ENCODE measurements at places on chromosomes 2 and 18.

DNA sequence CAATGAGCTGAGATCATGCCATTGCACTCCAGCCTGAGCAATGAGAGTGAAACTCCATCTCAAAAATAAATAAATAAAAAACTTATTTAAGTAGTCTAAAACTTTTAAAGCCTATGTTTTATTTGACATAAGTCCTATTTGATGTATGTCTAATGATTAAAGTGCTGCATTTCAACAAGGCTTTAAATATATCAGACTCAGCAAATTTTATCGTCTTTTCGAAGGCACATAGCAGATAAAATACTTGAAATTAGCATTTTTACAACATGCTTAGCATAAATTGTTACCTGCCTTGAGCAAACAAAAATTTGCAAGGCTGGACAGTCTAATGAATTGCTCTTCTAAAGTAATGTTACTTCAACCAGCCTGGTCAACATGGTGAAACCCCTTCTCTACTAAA, 85.9 kb downstream of the PRKRA start:
- no peak for DNase-seq

DNA sequence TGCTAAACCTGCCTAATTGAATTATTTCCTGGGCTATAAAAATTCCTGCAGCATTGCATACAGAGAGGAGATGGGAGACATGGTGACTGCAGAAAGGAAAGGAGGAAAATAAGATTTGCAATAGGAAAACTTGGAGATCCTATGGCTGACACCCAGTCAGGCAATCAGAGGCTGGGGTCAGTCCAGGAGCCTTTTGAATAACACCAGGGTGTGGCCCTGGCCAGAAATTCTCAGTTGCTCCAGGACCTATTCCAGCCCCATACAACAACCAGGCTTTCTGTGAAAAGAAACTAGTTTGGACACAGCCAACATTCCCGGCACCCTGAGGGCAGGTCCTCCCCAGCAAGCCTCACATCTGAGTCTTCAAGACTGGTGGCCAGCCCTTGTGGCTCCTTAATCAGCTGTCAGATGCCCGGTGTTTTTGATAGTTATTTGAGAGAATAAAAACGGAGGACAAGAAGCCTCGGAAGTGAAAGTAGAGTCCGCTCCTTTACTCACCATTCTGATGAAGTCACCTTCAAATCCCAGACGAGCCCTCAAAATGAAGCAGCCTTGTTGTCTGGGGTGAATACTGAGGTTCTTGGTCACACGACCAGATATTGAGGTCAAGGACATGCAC, 31.1 kb upstream of the GMCL1 start:
- no peak for DNase-seq

- no peak for DNase-seq
These were observed 6.9 kb downstream of the ALLC start for GRCh38 chr2:3664925-3665324.

- DNase-seq: no peak
These were observed 8.3 kb upstream of the TMEM178A start for GRCh38 chr2:39657287-39657937.

DNA sequence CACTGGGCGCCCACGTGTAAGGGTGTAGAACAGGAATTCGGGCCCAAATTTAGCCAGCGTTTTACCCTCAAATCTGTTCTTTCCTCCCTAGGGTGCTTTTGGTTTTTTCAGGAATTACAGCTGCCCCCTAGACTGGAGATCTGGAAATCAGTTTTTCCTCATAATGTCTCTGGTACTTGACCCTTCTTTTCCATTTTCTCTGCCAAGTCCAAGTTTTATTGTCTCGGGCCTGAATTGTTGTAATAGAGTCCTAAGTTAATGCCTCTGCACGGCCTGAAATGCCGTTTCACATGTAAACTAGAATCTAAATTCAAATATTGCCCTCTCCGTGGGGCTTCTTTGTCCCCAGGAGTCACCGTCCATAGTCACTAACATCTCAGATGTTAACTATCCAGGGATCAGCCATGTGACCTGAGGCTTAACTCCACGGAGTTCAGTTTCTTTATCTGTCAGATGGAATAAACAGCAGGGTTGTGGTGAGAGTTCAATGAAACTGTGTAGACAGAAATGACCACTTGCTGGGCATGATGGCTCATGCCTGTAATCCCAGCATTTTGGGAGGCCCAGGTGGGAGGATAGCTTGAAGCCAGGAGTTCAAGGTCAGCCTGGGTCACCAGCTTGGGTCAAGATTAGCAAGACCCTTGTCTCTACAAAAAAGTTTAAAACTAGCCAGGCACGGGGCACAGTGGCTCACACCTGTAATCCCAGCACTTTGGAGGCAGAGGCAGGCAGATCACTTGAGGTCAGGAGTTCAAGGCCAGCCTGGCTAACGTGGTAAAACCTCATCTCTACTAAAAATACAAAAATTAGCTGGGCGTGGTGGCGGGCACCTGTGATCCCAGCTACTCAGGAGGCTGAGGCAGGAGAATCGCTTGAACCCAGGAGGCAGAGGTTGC, 12.7 kb upstream of the CABLES1 start:
- no peak for DNase-seq

DNA sequence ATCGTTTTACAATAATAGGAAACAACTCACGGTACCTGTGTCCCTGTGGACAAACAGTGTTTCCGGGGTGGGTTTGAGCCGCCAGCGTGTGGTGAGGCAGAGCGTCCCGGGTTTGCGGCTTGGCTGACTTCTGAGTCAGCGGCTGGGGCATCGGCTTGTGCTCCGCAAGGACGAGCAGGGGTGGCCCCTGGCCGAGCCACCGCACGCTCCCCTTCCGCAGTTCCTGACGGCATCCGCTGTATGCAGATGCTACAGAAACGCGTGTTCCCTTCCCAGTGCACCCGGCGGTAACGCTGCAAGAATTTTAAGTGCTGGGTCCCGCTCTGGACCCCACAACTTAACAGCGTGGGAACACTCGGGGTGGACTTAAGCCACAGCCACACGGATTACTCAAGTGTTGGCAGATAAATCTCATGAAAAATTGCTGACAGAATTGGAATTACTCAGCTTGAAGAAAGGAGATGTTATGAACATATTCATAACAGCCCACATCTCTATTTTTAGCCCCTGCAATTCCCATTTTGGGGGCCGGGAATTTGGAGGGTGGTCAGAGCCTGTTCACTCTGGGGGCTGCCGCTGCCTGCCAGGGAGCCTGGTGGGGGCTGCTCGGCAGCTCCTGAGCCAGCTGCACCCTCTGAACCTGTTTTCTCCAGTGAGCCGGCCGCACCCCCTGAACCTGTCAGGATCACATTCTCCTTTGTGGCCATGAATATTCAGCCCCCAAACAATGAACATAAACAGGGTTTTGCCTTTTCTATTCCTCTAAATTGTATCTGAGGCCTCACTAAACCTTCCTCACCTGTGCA, 12.6 kb upstream of the KCNG2 start:
- no peak for DNase-seq

DNA sequence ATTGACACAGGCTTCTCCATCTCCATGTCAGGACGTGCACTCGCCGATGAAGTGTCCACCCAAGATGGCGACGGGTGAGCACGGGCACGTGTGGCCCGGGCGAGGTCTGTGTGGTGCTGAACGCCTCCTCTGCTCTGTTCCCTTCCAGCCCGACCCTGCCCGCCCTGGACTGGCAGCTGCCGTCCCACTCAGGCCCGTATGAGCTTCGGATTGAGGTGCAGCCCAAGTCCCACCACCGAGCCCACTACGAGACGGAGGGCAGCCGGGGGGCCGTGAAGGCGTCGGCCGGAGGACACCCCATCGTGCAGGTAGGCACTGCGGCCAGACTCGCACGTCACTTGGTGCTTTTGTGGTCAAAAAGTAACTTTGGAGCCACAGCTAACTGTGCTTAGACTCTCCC, 37.7 kb downstream of the NFATC1 start:
- DNase-seq: no peak

DNA sequence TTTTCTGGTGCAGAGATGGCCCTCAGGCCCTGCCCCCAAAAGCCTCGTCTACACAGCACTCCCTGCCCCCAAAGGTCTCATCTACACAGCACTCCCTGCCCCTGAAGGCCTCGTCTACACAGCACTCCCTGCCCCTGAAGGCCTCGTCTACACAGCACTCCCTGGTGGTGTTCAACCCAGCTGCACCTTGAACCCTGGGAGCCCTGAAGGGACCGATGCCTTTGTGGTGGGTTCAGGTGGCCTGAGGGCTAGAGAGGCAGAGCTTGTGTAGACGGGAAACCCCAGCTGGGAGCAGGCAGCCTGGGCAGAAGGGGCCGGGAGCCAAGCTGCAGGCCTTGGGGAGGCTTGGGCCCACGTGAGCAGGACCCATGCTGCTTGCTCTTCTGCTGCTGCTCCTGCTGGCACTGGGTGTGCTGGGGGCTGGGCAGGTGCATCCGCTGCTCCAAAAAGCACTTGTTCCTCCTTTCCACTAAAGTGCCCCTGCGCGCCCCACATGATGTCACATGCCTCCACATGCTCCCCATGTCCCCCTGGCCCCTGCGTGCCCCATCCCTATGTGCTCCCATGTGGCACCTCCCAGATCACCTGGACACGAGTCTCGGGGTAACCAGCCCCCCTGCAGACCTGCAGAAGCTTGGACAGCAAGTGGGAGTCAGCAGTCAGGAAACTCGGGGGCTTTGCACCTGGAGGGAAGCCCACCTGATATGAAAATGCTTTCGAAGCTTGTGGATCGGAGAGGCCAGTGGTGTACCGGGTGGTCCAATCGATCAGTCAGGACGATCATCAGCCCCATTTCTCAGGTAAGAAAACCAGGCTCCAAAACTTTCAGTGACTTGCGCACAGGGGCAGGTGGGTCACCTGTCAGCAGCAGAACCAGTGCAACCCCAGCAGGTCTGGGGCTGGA, 94.9 kb upstream of the CTDP1 start:
- DNase-seq: no peak

All from NCI-H446 (cell line).